ENCODE measurements at places on chromosomes 7 and 10.

GRCh38 chr10:50279489-50279888 lies 28.2 kb upstream of the ASAH2 start:
- no peak for DNase-seq

DNA sequence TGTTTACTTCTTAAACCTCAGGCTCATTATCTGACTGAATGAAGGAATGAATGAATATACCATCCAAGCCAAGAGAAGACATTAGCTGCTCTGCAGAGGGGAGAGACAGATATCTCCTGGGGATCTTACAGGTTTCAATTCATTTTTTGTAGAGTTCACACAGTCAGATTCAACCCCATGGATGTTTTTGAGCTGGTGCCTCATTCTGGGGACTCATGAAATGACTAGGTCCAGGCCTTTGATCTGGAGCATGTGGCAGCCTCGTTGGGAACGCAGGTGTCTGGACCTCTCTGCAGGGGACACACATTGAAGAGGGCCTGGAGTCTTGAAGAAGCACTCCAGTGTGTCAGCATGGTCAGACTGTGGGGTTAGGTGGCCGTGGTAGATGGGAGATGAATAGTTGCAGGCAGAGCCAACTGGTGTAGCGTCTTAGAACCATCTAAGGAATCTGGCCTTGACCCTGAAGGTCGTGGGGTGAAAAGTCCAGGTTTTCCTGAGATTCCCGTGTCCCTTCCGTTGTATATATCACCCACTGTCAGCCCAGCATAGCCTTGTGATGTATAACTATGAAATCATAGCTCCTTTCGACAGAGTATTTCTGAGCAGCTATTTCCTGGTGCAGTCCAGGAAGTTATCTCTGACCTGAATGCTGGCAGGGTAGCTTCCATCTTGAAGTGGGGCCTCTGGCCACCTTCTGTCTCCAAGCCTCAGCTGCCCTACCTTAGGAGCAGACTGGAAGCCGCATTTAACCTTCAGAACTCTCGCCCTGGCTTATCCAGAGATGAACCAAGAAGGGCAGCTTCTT lies 22.3 kb downstream of the BTBD16 start:
- DNase-seq = no peak

DNA sequence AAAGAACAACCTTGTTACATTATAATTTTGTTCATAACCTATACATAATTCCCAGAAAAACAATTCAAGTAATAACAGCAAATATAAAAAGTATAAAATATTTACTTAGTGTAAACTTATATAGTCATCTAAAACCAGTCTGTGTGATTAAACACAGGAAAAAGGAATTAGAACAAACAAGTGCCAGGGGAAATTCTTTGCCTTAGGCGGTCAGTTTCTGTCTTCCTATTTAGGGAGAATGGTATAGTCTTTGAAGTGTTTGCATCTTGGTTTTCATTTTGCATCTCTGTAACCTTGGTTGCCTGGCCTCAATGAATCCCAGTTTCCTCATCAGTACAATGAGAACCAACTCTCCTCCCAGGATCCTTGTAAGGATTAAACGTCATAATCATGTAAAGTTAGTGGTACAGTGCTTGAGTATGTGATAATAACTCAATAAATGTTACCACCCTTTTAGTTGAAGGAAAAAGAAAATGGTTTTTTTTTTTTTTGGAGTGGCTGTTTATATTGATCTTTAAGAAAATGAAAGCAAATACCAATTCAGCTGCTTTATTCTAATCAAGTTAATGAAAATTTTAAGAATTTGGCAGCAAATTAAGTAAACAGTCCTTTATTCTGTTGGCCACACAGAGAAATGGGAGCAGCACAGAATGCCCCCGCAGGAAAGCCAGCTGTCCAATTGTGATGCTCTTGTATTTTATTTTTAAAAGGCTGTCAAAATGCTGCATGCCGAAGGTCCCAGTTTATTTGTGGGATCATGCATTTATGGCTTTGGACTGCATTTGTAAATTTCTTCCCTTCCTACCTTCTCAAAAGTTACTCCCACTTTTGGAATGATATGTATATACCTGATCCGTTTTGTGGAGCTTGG lies 61.8 kb downstream of the SHH start:
- no peak for DNase-seq

DNA sequence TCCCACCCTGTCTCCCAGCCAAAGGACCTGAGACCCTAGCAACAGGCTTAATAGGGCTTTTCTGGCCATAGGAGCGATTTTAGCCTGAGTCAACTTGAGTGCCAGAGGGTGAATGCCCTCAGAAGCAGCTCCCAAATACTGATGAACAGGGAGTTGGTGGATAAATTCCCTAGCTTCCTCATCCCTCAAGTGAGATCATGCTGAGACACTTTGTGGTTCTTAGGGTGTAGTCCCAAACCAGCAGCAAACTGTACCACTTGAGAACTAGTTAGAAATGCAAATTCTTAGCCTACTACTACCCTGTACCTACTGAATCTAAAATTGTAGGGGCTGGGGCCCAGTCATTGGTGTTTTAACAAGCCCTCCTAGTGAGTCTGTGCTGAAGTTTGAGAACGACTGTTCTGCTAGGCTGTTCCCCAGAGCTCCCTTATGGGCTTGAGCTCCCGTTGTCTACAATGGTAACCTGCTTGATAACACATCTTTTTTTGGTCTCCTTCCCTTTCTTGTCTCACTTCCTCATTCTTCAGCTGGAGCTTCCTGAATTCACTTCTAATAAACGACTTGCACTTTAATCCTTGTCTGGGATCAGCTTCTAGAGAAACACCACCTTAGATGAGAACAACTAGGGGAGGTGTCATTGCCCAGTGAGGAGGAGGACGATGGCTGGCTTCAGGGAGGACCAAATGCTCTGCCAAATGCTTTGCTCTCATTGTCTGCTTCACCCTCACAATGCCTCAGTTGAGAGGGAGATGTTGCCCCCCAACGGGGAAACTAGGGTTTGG lies 18.2 kb upstream of the CDH23 start:
- no peak for DNase-seq

GRCh38 chr7:132004529-132004928 lies 448.1 kb upstream of the PODXL start:
- DNase-seq = no peak

DNA sequence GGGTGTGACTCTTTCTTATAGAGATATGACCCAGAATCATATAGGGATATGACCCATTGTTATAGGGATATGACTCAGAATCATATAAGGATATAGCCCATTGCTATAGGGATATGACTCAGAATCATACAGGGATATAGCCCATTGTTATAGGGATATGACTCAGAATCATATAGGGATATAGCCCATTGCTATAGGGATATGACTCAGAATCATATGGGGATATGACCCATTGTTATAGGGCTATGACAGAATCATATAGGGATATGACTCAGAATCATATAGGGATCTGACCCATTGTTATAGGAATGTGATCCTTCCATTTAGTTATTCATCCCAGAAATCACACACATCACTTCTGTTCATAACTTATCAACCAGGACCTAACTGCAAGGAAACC lies 312.2 kb upstream of the ADARB2 start:
- no peak for DNase-seq

GRCh38 chr7:130945411-130945811 lies 211.4 kb upstream of the KLF14 start:
- DNase-seq = no peak

DNA sequence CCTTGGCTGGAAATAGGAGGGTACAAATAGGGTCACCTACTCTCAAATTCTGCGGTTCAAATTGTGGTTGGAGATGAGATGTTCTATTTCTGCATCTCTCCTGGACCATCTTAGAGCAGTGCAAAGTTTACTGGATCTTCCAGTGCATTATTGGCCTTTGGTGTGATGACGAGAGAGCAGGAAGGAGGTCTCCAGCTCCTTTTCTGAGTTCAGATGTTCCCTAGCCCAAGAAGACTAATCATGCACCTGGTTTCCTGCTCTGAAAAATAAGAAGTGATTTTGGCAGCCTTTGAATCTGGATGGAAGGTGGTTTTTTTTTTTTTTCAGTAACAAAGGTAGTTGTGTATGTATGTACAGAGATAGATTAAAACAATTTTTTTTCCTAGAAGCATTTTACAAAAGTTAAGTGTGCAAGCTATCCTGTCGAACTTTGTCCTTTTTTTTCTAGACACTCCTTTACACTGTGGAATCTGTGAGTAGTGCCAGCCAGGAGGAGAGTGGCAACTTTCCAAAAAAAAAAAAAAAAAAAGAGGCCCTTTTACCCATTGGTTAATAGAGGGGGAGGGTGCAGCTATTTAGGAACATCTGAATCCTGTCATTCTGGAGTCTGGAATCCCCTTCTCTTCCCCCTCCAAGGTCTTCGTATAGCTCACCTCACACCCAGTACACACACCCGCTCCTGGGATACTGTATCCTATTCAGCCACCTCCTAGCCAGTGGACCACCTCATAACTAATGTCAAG lies 26.3 kb downstream of the PAPSS2 start:
- no peak for DNase-seq

DNA sequence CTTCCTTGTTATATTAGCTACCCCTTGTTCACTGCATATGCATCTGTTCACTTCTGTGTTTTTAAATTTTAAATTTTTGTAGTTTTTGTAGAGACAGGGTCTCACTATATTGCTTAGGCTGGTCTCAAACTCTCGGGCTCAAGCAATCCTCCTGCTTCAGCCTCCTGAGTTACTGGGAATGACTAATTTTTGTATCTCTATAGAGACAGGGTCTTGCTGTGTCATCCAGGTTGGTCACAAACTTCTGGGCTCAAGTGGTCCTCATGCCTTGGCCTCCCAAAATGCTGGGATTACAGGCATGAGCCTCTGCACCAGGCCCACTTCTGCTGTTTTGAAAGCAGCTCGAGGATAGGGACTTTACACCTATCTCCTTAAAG lies 64.6 kb downstream of the PRTFDC1 start:
- no peak for DNase-seq

GRCh38 chr10:89327803-89328441 lies at the start of gene IFIT3:
Gene IFIT3, plus strand, starts transcription at chr10:89327997. Its CDS starts 77 bp downstream, at chr10:89328074.
- peak; percentile 15 for DNase-seq

GRCh38 chr7:51224811-51225595 lies 91.6 kb downstream of the COBL start:
- peak; percentile 51 for DNase-seq

DNA sequence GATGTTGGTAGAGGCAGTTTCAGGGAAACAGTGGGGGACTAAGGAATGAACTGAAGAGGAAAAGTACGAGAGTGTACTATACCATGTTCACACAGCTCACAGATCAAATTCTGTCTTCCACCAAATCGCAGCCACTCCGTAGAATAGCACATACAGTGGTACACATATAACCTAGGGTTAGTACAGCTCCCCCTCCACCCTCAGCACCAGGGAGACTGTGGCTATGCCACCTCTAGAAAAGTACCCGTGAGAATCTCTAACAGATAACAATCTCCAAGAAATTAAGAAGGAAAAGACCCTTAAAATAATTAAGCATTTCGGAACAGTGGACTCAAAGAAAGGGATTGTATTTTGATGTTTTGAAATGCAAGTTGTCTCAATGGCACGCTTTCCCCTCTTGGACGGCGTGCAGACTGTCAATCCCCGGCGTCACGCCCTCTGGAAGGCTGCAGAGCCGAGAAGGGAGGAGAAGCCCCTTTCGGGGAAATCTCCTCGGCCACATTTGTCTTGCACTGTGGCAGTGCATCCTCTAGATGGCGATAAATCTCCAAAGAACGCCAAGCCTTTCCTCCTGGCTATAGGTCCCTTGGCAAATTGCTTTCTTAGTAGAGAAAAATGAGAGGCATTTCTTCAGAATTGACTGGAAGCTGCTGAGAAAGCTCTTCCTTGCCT lies 345.0 kb downstream of the REEP3 start:
- no peak for DNase-seq

DNA sequence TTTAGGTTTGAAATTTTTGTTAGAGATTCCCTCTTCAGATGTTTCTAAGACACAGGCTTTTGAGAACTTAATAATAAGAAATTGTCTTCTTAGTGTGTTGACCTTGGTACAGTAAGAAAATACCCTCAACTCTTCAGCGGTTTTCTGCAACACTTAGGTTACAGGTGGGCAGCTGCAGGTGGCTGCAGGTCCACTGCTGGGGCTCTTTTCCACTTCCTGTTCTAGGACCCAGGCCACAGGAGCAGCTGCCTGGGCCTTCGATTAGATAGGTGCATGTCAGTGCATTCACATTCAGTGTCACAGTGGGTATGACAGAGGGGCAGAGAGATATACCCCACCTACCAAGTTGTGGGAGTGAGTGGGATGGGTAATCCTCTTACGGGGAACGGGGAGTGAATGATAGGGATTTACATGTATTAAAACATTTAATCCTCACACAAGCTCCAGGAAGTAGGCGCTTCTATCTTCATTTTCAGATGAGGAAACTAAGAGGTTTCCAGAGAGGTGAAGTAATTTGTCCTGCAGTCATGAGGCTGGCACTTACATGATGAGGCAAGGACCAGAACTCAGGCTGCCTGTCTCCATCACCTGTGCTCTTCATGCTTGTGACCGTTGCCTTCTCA lies 20.2 kb upstream of the SUV39H2 start:
- DNase-seq = no peak

GRCh38 chr7:135320268-135320667 lies 86.6 kb downstream of the STRA8 start:
- peak; percentile 52 for DNase-seq

All from NCI-H2029 treated with DMSO at 0.1 percent for 48 hours (cell line).